Testis (tissue), 5 donors: ENCODE measurements at places on chromosomes 16 and 17.

DNA sequence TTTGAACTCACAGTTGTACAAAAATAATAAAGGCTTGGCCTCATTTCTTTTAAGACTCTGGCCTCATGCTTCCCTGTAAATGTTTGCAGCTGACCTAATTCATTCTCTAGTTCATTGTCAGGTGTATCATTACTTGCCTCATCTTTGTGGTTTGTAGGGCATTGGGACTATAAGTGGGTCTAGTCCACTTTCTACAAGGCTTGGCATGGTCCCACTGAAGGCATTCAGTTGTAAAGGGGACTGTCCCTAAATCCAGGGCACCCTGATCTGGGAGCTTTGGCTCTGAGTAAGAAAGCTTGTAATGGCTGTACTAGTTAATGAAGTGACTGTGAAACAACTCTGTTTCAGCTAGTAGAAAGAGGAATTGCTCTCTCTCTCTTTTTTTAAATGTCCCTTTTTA lies 2.7 kb downstream of the KCTD2 start:
- DNase-seq = no peak

DNA sequence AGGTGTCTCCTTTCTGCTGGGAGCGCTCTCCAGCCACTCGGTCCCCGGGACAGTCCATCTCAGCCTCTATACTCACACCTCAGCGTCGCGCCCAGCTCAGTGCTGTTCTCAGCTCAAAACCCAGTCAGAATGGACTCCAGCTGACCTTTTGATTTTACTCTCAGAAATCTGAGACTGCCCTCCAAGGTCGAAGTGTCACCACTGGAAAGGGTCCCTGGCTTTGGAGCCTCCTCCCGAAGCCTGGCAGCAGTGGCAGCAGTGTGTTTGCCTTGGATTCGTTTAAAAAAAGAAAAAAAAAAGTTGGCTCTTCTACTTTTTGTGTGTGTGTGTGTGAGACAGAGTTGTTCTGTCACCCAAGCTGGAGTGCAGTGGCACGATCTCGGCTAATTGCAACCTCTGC lies 10.4 kb downstream of the KLHL36 start:
- no peak for DNase-seq

GRCh38 chr16:58123896-58124600 lies 5.1 kb downstream of the CFAP20 start:
- no peak for DNase-seq

DNA sequence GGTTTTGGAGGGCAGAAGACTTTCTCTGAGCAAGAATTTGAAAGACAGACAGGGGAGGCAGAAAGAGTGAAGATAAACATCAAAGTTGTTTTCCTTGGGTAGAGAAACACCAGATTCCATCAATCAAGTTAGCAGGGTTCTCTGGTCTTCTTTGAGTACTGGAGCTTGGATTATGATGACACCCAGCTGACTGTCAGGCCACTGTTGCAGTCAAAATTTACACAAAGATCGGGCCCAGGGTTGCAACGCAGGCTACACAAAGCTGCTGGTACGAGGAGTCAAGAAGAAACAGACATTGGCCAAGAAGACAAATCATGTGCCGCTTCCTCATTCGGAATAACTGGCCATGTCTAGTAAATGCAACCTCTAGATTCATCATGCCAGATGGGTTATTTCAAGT lies 396.2 kb upstream of the XYLT1 start:
- DNase-seq = no peak

- no peak for DNase-seq
These were observed 34.3 kb downstream of the STAT5B start for GRCh38 chr17:42241871-42242270.

DNA sequence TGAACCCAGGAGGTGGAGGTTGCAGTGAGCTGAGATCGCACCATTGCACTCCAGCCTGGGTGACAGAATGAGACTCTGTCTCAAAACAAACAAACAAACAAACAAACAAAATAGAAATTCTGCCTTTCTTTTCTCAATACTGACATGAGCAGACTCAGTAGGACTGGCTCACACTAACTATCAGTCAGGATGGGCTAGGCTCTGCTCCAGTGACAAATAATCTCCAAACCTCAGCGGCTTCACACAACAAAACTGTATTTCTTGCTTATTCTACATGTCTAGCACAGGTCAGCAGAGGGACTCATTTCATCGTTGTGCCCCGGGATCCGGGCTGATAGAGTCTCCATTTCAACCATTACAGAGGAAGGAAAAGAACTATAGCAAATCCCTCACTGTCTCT lies 26.5 kb upstream of the N4BP1 start:
- DNase-seq = no peak

- no peak for DNase-seq
These were observed 165.4 kb downstream of the PITPNC1 start for GRCh38 chr17:67542219-67543114.

- peak; percentile 60 for DNase-seq
These were observed 231.1 kb upstream of the CDH5 start for GRCh38 chr16:66135421-66135831.

DNA sequence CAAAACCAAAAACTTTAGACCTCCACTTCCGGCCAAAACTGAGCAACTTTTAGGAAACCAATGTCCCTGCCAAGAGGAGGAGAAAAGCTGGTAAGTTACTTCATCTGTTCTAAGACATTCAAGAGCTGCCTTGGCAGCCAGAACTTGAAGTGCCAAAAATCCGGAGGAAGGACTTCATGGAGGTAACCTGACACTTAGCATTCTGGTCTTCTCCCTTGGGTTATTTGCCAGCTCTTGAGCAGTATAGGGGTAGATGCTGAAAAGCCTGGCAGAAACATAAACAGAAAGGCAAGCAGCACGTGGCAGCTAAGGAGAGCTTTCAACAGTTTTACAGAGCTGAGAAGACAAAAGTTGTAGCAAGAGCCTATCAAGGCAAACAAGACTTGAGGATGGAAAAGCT lies 53.2 kb downstream of the CDYL2 start:
- DNase-seq = no peak

- DNase-seq = no peak
These were observed 24.5 kb downstream of the CDK5RAP3 start for GRCh38 chr17:47995241-47995935.

GRCh38 chr17:40791111-40791510 lies 8.6 kb downstream of the KRT28 start:
- DNase-seq = no peak

GRCh38 chr17:77772461-77772897 lies 186.0 kb upstream of the TNRC6C start:
- no peak for DNase-seq

- no peak for DNase-seq
These were observed 25.2 kb downstream of the NLRP1 start for GRCh38 chr17:5558815-5559785.

- no peak for DNase-seq
These were observed 33.5 kb upstream of the ETV4 start for GRCh38 chr17:43579566-43580140.

- no peak for DNase-seq
These were observed 337.9 kb downstream of the GRIN2A start for GRCh38 chr16:9844361-9844760.

DNA sequence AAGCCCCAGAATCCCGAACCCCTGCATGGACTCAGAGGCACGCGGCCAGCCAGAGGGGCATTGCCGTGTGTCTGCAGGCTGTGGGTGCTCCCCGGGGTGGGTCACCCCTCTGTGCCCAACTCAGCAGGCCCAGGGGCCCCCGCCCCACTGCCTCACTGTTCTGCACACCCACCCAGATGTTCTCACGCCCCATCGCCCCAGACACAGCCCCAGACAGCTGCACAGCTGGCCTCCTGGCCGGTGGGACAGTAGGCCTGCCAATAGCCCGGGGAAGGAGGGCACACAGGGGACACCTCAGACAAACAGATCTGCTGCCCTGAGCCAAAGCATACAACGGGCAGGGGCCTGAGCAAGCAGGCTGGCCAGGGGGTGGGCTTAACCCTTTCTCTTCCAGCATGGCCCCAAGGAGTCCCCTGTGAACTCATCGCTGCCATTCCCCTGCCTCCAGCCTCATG lies 27.6 kb upstream of the NXPH3 start:
- no peak for DNase-seq

DNA sequence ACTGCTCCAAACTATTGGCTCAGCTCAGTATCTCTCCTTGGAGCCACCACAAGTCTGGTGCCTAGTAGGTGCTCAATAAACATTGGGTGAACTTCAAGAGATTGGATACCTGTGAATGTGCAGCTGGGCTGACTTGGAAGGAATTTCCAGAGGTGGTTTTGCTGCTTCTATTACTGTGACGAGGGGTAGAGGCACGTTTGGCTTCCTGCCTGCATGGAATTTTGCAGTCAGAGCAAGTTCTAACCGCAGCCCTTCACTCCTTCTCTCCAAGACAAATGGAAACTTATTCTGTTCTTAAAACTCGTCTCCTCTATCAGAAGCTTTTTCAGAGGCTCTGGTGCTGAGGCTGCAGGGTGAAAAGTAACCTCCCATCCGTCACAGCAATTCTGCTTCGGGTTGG lies 342.5 kb downstream of the CPPED1 start:
- no peak for DNase-seq

- DNase-seq = peak; percentile 54
These were observed 789 bp downstream of the CSNK1D start for GRCh38 chr17:82272495-82273326.

DNA sequence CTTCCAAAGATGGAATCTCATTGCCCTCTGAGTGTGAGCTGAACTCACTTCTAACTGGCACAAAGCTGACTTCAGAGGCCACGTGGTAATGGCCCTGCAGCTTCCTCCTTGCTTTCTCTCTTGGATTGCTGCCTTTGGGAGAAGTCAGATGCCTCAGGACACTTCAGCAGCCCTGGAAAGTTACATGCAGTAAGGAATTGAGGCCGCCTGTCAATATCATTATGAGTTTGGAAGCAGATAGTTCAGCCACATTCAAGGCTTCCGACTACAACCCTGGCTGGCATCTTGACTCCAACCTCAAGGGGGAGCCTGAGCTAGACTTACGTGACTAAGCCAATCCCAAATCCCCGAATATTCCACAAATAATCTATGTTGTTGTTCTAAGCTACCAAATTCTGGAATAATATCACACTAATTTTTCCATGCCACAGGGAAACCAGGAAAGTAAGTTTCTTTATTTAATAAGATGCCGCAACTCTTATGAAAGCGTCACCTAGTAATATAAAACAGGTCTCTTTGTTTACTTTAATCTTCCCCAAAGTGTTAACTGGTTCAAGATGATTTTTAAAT lies 13.6 kb downstream of the CEP20 start:
- peak; percentile 80 for DNase-seq

DNA sequence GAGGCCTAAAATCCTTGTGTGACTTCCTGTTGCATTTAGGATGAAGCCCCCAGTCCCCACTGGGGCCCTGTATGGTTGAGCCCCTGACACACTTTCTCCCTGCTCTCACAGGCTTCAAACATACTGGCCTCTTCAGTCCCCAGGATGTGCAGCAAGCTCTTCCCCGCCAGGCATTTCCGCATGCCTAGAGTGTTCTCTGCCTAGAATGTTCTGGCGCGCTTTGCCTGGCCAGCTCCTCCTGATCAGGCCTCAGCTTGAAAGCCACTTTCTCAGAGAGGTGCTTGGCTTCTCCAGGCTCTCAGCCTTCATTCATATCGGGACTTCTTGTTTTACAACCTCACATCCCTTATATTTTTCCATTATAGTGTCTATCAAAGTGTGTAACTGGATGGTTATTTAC lies 123.7 kb downstream of the SPACA3 start:
- no peak for DNase-seq

DNA sequence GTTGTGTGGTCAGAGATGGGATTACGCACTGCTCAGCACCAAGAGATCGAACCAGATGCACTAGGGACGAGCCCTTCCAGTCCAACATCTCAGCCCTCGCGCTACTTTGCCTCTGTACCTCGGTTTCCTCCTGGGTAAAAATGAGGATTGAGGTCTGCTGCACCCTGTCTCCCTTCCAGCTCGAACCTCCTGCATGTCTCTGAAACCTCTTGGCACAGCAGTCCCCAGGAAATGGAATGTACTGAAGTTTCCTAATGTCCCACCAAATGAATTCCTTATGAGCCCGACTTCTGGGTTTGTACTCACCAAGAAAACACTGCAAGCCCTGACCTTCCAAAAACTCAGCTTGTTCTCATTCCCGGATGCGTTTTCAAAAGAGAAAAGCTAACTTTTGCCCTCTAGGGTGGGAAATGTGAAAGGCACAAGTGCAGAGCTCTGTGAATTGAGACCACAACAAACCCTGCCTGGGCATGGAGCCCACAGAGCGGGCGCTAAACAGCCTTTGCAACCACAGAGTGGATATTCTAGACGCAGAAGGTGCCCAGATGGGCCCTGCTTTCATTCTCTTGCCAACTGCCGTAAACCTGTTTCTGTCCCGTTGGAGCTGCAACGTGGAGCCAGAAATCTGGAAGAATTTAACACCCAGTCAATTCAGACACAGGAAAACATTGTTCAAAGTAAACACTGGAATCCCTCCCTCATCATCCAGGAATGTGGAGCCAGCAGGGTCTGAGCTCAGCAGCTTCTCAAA lies 10.3 kb downstream of the CDRT4 start:
- peak; percentile 45 for DNase-seq

GRCh38 chr16:87956098-87956364 lies 4.8 kb downstream of the BANP start:
- no peak for DNase-seq

GRCh38 chr17:82201498-82201910 lies 11.1 kb downstream of the CCDC57 start:
- DNase-seq = no peak

- DNase-seq = no peak
These were observed 7.7 kb downstream of the HAPSTR1 start for GRCh38 chr16:9099131-9099625.

DNA sequence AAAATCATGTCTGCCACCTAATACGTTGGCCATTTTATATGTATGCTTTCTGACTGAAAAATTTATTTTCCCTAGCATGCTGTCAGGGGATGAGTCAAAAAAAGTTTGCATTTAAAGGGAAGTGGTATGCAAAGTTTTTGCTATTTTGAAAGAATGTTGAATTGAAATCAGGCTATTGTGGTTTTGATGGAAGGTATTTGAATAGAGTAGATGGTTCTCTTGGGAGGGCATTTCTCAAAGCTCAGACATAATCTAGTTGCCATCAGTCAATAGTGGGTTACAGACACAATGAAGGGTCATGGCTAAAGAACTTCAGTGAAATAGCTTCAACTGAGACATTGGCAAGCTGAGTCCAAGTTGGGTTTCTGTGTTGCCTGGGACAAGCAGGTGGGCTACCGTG lies 102.4 kb downstream of the MAP2K6 start:
- DNase-seq = no peak

DNA sequence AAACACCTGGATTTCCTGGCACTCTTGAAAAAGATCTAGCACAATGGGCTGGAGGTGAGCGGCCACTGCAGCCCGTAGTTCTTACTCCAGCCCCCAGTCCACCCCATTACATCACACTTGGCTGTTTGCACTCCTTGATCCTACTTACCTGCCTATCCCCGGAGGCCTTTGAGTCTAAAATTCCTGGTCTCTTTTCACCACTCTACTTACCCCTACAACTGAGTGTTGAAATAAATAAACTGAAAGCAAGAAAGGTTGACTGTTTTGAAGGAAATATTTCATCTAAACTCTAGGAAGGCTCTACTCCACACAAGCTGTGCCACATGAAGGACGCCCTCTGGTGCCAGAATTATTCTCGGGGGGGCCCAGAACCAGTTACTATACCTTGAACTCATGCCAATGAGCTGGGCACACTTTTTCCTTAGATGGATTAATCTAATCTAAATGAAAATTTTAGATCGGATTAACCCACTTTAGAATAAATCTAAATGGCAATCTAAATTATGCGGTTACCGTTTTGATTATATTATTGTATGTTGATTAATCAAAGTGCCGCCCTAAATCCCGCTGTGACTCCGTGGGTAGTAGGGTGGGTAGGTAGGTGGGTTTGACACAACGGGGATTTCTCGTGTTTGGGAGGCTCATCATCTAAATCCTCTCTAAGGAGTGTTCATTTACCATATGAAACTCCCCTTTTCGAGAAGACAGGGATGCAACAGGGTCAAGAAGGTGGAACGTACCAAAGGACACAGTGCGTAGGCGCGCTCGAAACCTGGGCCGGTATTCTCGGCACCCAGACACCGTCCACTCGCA lies 651 bp upstream of the EIF1 start:
- DNase-seq = peak; percentile 77
